ENCODE measurements at places on chromosomes 12 and 14. TPM values are rescaled to one million over a fixed set of nuclear protein-coding genes. Genes with fewer than 3 reads are reported as not detected.

Gene GUCY2C
- total RNA-seq, result not detected

Gene FIGNL2
- total RNA-seq, result 0.08 TPM

Gene MUCL1
- not detected for total RNA-seq

GRCh38 chr12:42097971-42098370 is 46.7 kb downstream of the GXYLT1 start:
- H3K27me3 ChIP-seq, result no peaks in the 10 kb centered on the region
- peaks cover 3% of the 10 kb centered on the region for H3K4me1 ChIP-seq
- H3K27ac ChIP-seq, result no peak overlapping the region

GRCh38 chr12:96061864-96062453 is 26.6 kb upstream of the LTA4H start:
- no peaks in the 10 kb centered on the region for H3K4me1 ChIP-seq
- H3K4me3 ChIP-seq, result no peak overlapping the region
- H3K27me3 ChIP-seq, result no peaks in the 10 kb centered on the region
- H3K36me3 ChIP-seq, result no peaks in the 10 kb centered on the region
- H3K27ac ChIP-seq, result no peak overlapping the region

DNA sequence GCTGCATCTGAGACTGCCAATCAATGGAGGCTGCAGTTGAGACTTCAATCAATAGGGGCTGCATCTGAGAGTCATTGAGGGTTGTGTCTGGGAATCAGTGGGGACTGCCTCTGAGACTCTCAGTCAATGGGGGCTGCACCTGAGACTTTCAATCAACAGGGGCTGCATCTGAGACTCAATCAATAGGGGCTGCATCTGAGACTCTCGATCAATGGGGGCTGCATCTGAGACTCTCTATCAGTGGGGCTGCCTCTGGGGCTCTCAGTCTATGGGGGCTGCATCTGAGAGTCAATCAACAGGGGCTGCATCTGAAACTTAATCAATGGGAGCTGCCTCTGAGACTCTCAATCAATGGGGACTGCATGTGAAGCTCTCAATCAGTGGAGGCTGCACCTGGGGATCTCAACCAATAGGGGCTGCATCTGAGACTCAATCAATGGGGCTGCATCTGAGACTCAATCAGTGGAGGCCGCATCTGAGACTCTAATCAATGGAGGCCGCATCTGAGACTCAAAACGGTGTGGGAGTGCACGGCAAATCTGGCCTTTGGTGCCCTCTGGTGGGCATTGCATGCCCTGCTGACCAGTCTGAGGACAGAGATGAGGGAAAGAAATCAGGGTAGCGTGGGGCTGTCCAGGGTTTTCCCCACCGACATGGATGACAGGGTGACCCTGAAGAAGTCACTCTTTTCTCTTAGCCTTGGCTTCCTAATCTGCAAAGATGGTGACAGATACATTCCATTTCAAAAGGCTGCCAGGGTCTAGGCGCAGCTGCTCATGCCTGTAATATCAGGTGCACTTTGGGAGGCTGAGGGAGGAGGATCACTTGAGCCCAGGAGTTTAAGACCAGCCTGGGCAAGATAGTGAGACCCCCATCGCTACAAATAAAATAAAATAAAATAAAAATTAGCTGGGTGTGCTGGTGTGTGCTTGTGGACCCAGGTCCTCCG is 41.3 kb upstream of the EIF5 start:
- H3K27me3 ChIP-seq, result peaks cover 29% of the 10 kb centered on the region
- peak; percentile 93 for DNase-seq
- no peak overlapping the region for H3K27ac ChIP-seq
- no peaks in the 10 kb centered on the region for H3K4me1 ChIP-seq
- no peaks in the 10 kb centered on the region for H3K36me3 ChIP-seq

- H3K4me3 ChIP-seq, result no peak overlapping the region
- no peak for DNase-seq
- no peaks in the 10 kb centered on the region for H3K27me3 ChIP-seq
- H3K36me3 ChIP-seq, result no peaks in the 10 kb centered on the region
- no peak overlapping the region for H3K27ac ChIP-seq
Measured at GRCh38 chr12:110102255-110102654, 21.9 kb upstream of the IFT81 start.

DNA sequence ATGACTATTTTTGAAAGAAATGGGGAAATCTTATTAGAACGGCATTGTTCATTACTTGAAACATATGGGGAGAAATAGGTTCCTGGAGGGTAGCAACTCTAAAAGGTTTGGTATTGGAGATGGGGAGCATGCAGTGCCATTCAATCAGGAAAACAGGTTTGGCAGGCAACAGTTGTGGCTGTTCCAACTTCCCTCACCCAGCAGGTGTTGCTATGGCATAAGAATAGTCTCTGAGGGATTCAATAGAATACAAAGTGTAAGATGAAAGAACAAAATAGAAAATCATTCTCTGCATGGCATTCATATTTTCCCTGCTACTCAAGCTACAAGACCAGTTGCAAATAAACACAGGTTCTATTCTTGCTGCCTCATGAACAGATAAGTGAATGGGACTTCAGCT is 393.3 kb upstream of the RPL10L start:
- H3K36me3 ChIP-seq, result no peaks in the 10 kb centered on the region
- no peaks in the 10 kb centered on the region for H3K4me1 ChIP-seq
- no peak for DNase-seq
- H3K4me3 ChIP-seq, result no peak overlapping the region

All from osteocyte (in vitro differentiated cells).